Activated CD4-positive, alpha-beta T cell treated with anti-CD3 and anti-CD28 coated beads, Interleukin-2, amount 50 U/mL, for 1 hour (primary cell): ENCODE measurements at places on chromosomes 2 and 18.

DNA sequence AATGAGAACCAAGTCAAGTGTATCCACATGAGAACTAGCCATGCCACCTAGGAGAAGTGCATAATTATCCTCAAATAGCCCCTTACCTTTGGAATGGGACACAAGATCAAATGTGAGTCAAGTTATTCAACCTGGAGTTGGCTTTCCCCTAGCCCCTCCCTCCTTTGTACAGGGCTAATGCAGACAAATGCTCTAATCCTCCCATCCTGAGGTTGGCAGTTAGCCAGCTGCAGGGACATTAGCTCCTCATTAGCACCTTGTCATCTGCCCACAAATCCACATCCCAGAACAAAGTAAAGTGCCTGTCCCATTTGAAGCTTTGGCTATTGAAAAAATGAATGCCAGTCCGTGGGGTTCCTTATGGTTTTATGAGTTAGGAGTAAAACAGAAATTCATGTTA, 294.1 kb upstream of the FANCL start:
- DNase-seq: no peak

- no peak for DNase-seq
These were observed 64.9 kb downstream of the CDH2 start for GRCh38 chr18:28112056-28112470.

- DNase-seq: no peak
These were observed 51.6 kb downstream of the LDAH start for GRCh38 chr2:20771299-20771698.

DNA sequence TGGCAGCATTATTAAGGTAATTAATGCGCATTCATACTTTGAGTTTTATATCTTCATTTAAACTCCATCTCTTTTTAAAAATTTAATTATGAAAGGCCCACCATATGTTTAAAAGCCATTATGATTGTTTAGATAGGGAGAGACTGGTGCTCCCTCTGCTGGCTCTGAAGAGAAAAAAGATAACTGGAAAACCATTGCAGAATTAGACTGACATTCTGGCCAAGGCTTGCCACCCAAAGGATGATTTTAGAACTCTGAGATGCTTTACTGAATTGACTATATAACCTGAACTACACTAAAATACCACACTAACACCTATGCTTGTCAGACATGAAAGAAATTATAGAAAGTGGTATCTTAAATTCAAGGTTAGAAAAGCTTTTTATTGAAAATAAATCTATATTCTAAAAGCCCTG, 127.6 kb upstream of the SPOPL start:
- DNase-seq: no peak

DNA sequence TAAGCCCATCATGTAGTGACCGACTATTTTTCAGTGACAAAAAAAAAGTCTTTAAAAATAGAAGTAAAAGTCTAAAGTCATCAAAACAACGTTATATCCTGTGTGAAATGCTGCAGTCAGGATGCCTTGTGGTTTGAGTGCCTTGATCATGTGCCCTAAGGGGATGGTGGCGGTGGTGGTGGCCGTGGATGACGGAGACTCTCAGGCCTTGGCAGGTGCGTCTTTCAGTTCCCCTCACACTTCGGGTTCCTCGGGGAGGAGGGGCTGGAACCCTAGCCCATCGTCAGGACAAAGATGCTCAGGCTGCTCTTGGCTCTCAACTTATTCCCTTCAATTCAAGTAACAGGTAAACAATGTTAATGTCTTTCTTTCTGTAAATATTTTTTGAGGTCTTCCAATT, at the start of gene CD28:
TSS of gene CD28 (plus strand) at position 237 of the 400 bp plus-strand sequence. CDS start at position 295, 58 bp downstream.
- peak; percentile 82 for DNase-seq

GRCh38 chr2:119647440-119648169, 31.4 kb upstream of the TMEM177 start:
- no peak for DNase-seq

DNA sequence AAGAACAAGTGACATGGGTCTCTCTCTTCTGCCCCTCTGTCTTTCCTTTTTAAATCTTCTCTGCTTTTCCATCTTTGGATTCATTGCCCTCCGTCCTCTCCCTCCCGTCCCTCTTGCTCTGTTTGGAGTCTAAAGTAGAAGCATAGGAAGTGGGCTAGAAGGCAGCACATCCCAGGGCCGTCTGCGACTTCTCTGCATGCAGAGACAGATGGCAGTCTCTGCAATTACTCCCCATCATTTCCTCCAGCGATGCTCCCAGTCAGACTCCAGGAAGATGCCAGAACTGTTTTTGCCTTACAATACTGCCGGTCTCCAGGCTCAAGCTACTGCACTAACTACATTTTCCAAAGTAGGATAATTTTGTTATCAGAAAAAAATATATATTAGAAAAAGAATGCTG, 35.2 kb upstream of the LPIN2 start:
- DNase-seq: no peak
